H4 (cell line): ENCODE measurements at places on chromosomes 4 and X. TPM values are rescaled to one million over a fixed set of nuclear protein-coding genes. Genes with fewer than 3 reads are reported as not detected.

The VCX3A gene
- 160 and 182 TPM in 2 replicates for total RNA-seq

The TBC1D19 gene
- total RNA-seq, result 15.4 and 16.6 TPM in 2 replicates

The CCNI gene
- 108 and 133 TPM in 2 replicates for total RNA-seq

The ADAMTS3 gene
- 6.4 and 7.6 TPM in 2 replicates for total RNA-seq

The H2BW2 gene
- not detected in 2 replicates for total RNA-seq

The COQ2 gene
- total RNA-seq, result 23.9 and 39.4 TPM in 2 replicates

The NKRF gene
- total RNA-seq, result 5.5 and 9.1 TPM in 2 replicates

The RENBP gene
- total RNA-seq, result 0.10 TPM in 1 of 2 replicates, not detected in the other

GRCh38 chrX:147364896-147365295 lies 546.8 kb upstream of the FMR1 start:
- DNase-seq, result no peak

DNA sequence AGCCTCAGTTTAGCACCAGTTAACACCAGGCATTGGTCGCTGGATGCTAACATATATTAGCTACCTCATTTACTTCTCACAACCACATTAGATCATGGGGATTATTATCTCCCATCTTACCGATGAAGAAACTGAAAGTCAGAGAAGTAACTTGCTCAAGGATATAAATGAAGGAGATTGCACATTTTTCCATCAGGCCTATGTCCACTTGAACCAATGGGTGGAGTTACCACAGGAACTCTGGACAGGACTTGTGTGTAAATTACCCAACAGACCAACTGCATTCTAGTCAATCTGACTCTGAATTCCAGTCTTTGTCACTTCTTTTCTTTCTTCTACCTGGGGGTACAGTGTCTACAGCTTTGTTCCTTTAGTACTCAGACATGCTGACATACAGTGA lies 1.8 kb downstream of the LNX1 start:
- DNase-seq, result no peak

DNA sequence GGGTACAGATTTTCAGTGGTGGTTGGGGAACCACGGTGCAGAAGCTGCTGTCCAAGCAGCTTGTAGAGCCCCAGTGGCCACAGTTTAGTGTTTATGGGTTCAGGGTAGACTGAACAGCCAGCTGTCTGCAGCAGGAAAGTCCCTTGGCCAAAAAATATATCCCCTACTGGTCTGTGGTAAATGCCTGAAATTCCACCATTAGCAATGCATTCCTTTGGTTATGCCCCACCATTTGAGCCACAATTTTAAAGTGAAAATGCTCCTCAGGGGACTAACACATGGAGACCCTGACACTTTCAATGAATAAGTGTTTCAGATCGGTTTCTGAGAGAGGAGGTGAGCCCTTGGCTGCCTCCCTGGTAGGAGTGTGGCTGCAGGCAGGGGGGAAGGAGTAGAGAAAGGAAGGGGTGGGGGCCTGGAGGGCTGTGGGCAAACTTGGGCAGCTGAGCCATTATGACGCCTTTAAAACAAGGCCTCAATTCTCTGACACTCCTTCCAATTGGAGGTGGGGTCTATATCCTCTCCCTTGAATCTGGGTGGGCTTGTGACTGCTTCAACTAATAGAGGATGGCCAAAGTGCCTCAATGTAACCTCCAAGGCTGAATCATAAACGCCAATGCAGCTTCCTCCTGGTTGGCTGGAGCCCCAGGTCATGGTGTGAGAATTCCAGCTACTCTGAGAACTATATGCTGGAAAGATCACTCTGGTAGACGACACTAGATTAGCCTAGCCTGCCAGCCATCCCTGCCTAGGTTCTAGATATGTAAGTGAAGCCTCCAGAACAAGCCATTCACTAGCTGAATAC lies 75.8 kb upstream of the ATP6AP2 start:
- DNase-seq, result peak; percentile 84

- peak; percentile 75 for DNase-seq
These were observed 229.6 kb downstream of the PRDM5 start for GRCh38 chr4:120692964-120693363.

- no peak for DNase-seq
These were observed 16.6 kb downstream of the BST1 start for GRCh38 chr4:15719506-15719905.

DNA sequence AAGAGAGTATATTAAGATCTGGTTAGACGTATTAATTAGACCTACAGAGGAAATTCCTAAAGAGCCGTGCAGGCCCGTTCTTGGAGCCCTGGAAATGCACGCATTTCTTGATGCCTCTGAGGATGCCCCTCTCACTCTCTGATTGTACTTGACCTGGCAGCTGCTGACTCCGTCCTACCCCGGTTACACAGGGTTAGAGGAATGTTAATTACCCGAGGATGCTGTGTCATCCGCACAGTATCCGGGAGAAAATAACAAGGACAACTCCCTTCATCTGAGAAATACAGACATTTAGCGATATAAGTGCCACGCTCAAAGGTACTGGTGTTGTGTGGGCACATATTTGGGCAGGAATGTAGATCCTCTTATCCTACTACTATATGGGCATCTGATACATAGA lies 404.6 kb upstream of the FAT1 start:
- DNase-seq, result peak; percentile 55

DNA sequence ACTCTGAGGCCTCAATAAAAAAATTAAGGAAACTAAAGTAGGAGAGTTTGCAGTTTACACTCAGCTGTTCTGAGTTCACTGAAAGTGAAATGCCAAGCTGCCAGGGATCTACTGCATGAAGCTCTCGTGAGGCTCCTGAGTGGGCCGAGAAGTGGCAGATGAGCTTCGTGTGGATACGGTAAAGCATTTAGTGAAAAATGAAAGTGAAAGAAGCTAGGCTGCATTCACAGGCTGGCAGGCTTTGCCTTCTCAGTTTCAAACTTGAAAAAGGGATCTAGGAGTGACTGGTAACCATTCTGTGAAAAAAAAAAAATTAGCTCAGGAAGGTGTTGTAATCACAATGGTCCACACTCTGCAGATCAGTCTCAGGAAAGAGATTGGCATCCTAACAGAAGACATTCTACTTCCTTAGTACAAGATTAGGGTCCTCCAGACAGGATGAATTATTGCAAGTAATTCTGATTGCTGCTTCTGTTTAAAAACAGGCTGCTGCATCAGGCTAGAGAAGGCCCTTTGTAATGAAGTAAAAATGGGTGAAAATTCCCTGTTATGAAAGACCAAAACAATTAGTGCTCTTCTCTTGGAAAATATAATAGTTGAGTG lies 679.9 kb downstream of the RPA4 start:
- peak; percentile 74 for DNase-seq

DNA sequence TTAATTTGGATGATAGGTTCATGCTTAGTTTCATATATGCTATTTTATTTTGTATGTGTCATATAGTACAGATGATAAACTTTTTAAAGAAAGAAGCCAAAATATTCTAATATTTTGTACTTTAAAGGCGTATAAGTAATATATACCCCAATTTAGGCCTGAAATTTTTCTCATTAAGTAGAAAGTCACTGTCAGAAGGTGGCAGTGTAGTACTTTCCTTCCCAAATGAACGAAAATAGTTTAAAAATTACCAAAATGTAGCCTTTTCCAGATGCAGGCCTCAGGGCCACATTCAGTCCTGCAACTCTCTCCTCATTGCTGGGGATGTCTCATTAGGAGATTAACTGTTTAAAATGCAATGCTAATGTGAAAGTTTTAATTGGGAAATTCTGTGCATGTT lies 1263.6 kb downstream of the C4orf33 start:
- DNase-seq, result no peak

DNA sequence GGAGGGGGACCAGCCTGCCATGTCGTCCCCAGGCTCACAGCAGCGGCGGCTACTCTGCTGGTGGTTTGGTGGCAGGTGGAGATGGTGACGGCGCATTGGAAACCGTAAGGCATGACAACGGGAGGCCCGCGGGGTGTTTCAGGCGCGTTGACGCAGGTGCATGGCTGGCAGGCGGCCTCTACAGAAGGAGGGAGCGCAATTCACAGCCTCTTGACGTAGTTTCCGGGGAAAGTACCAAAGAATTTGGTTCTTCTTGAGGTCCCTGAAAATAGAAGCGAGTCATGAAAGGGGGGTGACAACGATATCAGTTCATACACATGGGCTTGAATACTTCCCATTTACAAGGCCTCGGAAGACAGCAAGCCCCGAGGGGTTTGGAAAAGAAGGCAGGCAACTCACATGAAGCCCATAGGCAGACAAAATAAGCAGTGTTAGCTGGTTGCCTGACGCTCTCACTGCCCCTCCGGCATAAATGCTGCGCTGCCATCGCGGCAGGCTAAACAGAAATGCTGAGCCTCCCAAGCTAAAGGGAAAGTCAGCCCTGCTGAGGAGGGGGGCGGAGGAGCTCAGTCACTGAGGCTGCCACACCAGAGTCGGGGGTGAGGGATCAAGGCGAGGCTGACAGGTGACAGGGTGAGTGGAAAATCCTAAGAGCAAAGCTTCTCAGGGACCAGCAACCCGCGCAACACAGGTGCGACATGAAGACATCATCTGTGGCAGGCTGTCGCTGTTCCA lies 52.3 kb upstream of the PDLIM3 start:
- DNase-seq, result no peak

GRCh38 chr4:123606336-123606735 lies 209.7 kb downstream of the SPRY1 start:
- no peak for DNase-seq

DNA sequence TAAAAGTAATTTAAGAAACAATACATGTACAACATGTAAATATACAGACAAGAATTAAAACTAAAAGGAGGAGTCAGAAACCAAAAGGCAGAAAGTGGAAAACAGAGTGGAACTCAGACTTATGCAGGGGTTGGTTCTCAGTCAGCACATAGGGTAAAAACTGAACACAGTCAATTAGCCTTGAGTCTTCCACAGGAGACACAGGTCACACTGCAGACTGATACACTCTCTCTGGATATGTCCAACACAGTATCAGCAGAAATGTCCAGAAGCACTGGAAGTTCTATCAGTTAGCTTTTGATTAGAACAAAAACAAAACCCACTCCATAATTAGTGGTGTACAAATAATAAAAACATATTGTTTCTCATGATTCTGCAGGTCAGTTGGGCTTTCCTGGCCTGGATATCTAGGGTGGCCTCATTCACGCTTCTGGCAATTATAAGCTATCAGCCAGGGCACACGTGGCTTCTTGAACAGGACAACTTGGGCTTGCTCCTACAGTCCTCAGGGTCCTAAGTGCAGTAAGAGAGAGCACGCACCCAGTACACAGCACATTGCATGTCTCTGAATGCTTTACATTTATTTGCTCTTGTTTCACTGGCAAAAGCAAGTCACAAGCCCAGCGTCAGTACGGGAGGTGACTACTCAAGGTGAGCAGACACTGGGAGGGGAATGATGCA lies 21.6 kb downstream of the TEC start:
- DNase-seq, result no peak

DNA sequence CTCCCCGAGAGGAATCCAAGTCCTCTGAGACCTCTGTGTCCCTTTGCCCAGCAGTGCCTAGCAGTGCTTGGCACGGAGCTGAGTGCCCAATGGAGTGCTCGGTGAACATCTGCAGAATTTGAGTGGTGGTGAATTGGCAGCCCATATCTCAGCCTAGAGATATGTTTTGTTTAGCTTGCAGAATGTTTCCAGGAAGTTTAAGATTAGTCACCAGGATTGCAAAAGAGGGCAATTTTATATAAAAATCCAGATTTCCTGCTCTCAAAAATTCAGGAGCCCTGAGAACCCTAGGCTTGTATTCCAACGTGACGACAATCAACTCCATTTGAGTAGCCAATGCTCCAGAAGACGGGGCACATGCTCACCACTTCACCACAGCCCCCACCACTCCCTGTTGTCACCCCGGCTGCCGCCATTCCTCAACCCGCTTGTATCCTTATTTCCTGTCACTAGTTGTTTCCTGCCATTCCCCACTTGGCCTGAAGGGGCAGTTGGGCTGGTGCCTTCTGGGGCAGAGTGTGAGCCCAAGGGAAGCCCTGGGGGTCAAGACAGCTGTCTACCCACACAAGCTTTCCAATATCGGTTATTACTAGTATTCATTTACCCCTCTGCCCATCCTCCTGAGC lies 116.9 kb downstream of the EFNB1 start:
- peak; percentile 79 for DNase-seq

- no peak for DNase-seq
These were observed 18.3 kb downstream of the CXCR3 start for GRCh38 chrX:71599965-71600364.

- no peak for DNase-seq
These were observed 27.6 kb downstream of the ANXA5 start for GRCh38 chr4:121669163-121669550.

GRCh38 chrX:153457827-153458466 lies 12.1 kb upstream of the TREX2 start:
- no peak for DNase-seq

GRCh38 chr4:65391382-65391781 lies 278.9 kb downstream of the EPHA5 start:
- DNase-seq, result no peak

DNA sequence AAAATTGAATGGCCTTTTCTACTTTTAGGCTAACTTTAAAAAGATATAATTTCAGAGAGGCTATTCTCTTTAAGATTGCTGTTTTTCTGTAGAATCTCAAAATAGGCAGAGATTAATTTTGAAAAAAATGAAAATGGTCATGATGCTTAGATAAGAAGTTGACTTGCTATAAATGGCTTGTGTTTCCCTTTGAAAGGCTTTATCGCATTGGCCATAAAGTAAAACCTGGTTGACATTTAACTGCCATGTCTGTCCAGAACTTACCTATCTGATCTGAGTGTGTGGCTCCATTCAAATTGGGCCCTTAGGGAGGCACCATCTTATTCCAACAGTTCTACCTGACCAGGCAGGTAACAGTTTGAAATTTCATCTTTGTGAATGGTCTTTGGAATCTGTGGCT lies 56.1 kb downstream of the AFF2 start:
- DNase-seq, result no peak

- DNase-seq, result no peak
These were observed 36.8 kb downstream of the TSC22D3 start for GRCh38 chrX:107738768-107739167.

- no peak for DNase-seq
These were observed 562.8 kb upstream of the AADAT start for GRCh38 chr4:170652571-170652970.

DNA sequence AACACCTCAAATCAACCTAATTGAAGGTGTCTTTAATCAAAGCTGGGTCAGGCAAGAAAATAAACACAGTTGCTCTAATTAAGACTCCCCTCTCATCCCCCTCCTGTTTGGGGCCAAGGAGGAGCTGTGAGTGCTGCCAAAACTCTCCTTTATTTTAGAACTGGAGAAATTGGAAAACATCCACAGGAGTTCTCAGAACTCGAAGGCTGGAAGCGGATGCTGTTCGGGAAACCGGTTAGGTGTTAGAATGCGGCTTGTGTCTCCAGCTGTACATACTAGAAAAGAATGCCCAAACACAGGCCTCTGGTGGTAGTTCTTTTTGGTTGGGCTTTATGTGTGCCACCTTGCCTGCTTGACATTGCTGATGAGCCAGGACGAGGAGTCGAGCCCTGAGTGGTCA lies 118.2 kb downstream of the GPR143 start:
- no peak for DNase-seq
